ENCODE measurements at places on chromosomes 5 and 9. TPM values are rescaled to one million over a fixed set of nuclear protein-coding genes. Genes with fewer than 3 reads are reported as not detected.

Gene STPG3
- not detected for total RNA-seq

Gene C9
- not detected for total RNA-seq

Gene SLC34A3
- total RNA-seq: not detected

Gene SHISAL2B
- not detected for total RNA-seq

Gene DOCK8
- 14.1 TPM for total RNA-seq

Gene SLC35D2
- 5.6 TPM for total RNA-seq

Gene TRIM7
- total RNA-seq: 7.7 TPM

Gene ZNF608
- total RNA-seq: 1,086 TPM

DNA sequence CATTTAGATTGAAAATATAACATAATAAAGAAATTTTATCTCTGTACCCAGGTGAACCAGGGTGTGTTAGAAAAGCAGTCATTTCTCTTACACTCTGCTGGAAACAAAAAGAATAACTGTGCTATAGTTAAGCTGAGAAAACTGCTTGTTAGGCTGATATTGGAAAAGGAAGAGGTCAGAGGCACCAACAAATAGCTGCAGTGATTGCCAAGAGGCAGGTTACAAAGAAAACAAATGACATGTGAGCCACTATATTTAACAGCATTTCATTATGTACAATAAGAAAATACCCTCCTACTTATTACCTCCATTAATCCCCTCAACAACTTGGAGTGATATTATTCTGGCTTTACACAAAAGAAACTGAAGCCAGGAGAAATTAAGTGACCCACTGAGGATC lies 607.9 kb upstream of the TLE4 start:
- DNase-seq: no peak

DNA sequence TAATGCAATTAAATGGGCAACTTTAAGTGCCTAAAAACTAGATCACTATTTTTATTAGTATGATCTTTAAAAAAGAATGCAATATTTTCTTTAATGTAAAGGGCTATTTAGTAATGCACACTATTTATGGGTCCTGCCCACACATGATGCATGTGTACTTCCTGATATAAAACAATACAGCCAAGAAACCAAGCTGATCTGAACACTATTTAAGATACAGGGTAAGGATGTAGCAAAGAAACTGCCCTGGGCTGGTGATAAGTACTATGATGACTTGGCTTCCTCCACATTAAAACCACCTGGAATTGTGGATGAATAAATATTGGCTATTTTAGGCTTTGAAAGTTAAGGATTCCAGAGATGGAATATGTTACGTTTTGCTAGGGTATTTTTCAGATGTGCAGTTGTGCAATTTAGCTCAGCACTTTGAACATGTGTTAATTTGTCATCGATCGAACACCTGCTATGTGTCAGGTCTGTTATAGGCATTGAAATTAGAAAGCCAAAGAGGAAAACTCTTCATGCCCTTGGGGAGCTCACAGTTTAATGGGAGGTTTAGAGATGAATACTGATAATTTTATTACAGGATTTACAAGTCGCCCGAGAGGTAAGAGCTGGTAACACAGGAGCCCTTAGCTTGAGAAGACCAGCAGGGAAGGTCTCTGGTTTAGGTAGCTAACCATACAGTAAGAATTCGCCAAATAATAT lies 276.7 kb downstream of the PLK2 start:
- DNase-seq: no peak

GRCh38 chr5:87074934-87075541 lies 192.6 kb upstream of the RASA1 start:
- DNase-seq: no peak

GRCh38 chr5:126674145-126674544 lies 73.4 kb downstream of the PHAX start:
- no peak for DNase-seq

GRCh38 chr9:136177224-136177623 lies 27.7 kb downstream of the LHX3 start:
- DNase-seq: no peak

DNA sequence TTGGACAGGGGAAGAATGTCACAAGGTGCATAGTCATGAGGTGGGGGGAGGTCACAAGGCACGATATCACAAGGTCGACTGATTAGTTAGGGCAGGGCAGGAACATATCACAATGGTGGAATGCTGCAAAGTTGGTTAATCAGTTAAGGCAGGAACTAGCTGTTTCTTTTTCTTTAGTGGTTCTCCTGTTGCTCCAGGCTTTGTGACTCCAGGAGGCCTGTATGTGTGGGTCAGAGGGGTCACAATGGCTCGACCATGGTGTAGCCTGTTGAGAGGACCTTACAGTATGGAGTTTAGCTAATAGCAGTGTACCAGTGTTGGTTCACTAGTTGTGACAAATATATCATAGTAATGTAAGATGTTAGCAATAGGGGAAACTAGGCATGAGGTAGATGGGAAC lies 12.4 kb upstream of the FSD1L start:
- DNase-seq: no peak

DNA sequence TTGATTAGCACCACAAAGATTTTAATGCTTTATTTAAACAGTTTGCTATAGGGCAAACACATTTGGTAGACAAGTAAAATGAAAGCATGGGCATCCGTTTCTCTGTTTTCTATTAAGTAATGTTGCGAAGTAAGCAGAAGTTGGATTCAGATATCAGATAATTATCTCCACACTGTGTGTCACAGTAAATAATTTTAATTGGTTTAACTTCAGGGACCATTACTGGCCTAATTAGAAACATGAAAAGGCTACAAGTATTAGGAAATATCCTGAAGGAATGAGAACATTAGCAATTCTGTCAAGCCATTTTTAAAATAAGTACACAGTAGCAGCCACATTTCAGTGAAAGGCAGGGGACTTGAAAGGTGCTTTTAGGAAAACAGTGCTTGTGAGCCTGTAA lies 975.4 kb downstream of the NR2F1-AS1 start:
- no peak for DNase-seq

DNA sequence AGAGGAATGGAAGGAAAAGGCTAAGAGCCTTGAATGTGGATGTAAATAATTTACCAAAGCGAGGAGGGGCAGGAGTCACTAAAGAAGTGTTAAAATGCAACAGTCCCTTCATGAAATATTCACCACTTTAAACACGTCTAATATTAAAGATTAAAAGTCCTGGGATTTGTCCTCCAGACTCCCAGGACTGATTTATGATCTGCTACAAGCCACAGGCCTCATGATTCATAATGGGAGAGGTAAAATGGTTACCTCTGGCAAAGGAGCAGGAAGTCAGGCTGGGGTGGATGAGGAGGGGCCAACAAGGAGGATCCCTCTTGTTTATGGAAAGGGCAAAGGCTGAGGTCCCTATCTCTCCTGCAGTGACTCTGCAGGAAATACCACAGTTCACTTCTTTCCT lies 292.4 kb downstream of the TRIM32 start:
- DNase-seq: no peak

DNA sequence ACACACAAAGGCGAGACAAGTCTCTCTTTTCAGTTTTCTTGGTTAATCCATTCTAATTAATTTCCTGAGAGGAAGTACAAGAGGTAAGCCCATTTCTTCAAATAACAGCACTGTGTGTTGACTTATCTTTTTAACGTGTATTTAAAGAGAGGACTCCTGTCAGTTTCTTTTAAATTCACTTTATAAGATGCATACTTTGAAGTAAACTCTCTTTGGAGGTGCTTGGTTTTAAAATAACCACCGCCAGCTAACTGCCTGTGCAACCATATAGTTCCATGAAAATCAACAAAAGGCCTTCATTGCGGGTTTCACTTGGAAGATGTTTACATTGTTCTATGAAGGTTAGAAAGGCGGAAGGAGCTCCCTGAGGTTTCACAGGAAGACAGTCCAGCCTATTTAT lies 13.1 kb upstream of the SERINC5 start:
- no peak for DNase-seq

DNA sequence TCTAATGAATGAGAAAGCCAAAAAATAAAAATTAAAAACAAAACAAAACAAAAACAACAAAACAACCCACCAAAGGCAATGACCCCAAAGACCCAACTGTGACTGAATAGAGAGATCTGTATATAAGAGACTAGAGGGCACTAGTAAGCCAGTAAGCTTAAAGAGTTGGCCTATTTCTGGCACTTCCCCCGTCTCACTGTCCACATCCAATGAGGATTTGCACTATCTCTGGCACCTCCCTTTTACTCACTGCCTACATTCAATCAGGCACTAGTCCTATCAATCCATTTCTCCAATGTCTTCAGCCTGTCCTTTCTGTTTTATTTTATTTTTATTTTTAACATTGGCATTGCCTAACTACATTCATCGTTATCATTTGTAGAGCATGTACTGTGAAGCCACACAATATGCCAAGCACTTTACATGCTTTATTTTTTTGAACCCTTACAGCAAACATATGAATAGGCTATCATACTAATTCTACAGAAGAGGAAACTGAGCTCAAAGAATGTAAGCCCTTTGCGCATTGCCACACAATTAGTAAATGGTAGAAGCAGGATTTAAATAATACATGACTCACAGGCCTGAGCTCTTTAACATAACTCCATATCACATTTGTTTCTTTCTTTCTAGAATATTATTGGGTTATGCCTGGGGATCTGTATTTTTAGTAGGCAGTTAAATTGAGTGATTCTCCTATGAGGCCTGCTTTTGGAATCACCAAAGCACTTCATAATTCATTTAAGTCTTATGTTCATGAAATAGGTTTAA lies 70.0 kb downstream of the C6 start:
- DNase-seq: no peak

GRCh38 chr5:9373571-9373970 lies 172.3 kb downstream of the SEMA5A start:
- no peak for DNase-seq

- DNase-seq: no peak
These were observed 3.5 kb downstream of the PDE6A start for GRCh38 chr5:149940941-149941644.

DNA sequence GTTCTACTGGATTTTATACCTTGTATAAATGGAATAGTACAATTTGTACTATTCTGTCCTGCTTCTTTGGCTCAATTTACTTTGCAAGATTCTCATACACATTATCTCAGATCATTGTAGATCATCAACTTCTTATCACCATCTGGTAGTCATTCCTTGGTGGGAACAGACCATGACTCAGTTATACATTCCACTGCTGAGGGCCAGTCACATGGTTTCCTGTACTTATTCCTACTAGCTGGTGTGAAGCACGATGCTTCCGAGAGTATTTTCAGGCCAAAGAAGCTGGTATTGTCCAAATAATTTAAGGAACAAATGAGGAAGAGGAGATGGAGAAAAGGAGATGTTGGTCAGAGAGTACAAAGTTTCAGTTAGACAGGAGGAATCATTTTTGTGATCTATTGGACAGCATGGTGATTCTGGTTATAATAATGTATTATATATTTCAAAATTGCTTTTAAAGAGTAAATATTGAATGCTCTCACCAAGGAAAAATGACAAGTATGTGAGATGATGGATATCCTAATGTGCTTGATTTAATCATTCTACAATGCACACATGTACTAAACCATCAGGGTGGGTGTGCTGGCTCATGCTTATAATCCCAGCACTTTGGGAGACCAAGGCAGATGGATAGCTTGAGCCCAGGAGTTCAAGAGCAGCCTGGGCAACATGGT lies 124.1 kb downstream of the SYK start:
- DNase-seq: no peak

Data from uterus (tissue), 4 donors.